ENCODE measurements at places on chromosomes 4 and X.

DNA sequence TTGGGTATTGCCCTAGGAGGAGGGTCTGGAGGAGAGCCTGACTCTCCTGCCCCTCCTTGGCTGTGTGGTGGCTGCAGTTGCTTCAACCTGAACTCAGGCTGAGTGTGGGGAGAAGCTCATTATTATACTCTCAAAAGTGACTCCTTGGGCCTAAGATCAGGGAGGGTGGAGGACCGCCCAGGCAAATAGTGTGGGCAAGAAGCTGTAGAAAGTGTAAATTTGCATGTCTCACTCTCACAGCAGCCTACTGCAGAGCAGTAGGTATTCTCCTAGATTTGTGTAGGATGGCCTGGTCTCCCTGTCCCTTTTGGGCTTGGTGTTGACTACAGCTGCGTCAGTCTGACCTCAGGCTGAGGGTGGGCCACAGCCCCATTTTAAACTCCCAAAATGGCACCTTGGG, 156.1 kb downstream of the ZNF330 start:
- DNase-seq: no peak

DNA sequence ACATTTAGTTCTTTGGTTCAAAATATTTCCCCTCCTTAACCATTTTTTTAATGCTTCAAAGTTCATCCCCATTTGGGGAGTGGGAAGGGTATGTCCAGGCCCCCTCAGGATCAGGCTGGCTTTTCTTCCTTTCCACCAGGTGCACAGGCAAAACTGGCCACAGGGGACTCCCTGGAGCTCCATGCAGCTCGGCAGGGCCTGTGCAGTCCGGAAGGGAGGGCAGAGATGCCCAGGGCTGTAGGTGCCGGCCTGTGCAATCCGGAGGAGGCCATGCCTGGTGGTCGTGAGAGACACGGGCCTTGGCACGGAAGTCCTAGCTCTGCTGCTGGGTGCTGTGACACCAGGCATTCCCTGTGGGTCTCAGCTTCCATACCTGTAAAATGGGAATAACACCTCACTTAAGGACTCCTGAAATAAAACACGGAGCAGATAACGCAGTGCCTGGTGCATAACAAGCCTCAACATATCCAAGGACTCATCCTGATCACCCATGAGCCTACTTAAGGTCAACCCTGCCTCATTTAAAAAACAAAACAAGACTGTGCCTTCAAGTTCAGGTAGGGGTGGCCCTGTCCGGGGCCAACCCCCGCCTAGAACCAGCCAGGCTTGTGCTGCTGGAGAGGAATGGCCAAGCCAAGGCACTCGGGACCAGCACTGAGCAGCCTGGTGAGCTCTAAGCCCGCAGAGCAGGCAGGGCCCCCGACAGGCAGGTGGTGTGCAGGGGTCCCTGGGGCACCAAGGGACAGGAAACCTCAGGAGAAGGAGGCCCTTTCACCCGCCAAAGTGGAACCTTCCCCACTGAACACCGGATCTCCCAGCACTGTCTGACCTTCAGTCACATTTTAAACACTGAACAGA, 21.2 kb upstream of the CYP4V2 start:
- no peak for DNase-seq

DNA sequence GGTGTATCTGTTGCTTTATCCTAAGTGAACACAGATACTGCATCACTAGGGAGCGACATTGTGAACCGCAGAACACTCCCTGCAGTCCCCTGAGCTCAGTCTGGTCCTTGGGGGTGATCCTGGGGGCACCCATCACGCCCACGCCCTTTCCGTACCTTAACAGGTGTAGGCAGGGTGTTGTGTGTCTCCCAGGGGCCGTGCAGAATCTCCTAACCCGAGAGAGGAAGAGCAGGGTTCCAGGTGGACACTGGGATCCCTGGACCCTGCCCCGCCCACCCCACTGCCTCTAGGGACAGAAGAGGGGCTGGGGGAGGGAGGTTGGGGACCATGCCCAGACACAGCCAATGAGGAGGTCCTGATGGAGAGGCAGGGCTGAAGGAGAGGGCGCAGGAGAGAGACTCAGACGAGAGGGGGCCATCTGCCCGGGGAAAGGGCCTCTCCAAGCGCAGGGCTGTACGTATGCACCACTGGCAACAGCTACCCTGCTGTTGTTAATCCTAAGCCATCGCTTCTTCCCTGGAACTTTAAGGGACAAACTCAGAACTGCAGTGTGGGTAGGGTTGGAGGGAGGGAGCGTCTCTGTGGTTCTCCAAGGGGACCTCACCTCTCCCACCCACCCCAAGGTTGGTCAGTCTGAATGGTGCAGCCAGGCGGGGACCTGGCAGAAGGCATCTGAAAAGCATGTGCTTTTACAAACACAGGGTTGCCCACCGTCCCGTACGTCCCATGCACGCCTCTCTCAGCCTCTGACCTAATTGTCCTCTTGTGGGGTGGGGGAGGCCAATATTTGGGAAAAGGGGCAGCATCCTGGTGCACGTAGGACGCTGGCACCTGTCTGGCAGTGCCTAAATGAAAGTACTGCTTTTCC, 2.5 kb downstream of the P2RY8 start:
- DNase-seq: no peak

GRCh38 chr4:83074086-83074704, 39.2 kb downstream of the COPS4 start:
- DNase-seq: peak; percentile 74

- DNase-seq: no peak
Measured at GRCh38 chrX:150767475-150768131, 74.4 kb downstream of the MTMR1 start.

DNA sequence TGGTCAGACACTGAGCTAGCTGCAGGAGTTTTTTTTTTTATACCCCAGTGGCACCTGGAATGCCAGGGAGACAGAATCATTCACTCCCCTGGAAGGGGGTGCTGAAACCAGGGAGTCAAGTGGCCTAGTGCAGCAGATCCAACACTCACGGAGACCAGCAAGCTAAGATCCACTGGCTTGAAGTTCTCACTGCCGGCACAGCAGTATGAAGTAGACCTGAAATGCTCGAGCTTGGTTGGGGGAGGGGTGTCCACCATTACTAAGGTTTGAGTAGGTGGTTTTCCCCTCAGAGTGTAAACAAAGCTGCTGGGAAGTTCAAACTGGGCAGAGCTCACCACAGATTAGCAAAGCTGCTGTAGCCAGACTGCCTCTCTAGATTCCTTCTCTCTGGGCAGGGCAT, 537.9 kb upstream of the LCORL start:
- DNase-seq: no peak

DNA sequence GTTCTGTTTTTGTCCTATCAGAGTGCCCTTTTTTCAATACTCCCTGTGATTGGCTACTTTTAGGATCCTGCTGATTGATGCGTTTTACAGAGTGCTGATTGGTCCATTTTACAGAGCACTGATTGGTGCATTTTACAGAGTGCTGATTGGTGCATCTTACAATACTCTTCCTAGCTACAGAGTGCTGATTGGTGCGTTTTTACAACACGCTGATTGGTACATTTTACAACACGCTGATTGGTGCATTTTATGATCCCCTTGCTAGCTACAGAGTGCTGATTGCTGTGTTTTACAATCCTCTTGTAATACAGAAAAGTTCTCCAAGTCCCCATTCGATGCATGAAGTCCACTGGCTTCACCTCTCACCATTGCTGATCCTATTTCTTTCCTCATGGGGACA, 176.8 kb downstream of the GC start:
- no peak for DNase-seq

GRCh38 chr4:3353752-3354454, 61.1 kb downstream of the RGS12 start:
- no peak for DNase-seq

DNA sequence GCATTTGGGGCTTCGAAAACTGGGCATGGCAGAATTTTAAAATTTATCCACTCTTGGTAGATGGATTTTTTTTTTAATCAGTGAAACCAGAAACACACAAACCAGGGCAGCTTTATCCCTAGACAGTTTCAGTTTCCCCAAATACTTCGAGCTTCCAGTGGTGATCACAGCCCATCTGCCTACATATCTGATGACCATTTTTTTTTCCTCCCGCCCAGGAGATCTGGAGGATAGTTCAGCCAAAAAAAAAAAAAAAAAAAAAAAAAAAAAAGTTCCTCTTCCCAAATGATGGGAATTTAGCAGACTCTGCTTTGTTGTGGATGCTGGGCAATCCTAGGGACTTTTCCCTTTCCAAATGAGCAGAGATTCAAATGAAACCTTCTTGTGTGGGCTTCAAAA, 1.0 kb upstream of the TBC1D9 start:
- no peak for DNase-seq

Measured in eye (tissue), 1 donor.